Suppressor macrophage treated with lipopolysaccharide for 1 hour (primary cell): ENCODE measurements at places on chromosomes 4 and X.

DNA sequence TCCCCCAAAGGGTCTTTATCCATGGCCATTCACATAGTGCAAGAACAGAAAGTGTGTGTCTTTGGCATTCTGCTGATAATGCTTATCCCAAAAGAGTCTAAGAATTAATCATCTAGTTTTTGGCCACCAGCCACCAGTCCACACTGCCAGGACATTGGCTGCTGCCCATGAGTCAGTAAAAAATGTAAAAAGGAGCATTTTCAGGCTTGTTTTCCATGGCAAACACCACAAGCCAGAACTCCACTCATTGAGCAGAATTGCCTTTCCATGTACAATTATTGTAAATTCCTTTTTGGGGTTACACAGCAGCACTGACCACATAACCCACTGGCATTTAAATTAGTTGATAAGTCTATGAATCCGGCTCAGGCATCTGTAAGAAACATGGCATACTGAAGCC is 89.2 kb upstream of the PRDX4 start:
- no peak for DNase-seq

DNA sequence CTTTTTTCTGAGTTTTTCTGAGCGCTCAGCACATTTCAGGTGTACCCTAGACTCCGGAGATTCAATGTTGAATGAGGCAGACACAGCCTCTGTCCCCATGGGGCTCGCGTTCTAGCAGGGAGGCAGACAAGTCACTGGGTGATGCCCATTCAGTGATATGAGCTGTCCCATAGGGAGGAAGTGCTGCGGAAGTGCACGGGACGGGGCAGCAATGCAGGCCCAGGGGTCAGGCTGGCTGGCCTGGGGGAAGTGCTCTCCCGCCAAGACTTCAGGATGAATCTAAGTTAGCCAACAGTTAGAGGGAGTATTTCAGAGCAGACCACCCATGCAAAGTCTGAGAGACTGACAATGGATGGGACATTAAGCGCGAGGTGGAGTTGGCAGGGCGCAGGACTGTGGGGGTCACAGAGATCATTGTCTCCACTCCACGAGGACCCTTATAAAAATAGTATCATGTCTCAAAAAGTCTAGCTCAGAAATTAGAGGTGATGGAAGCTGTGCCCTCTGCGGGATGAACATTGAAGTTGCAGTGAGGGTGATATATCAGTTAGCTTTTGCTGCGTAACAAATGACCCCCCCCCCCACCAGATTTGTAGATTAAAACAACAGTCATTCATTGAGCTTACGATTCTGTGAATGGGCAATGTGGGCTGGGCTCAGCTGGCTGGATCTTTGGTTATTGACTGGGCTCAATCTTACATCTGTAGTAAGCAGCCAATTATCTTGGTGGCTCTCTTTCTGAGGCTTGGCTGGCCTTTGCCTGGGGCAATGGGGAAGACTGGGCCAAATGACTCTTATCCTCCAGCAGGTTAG is 16.4 kb downstream of the PSAPL1 start:
- no peak for DNase-seq

DNA sequence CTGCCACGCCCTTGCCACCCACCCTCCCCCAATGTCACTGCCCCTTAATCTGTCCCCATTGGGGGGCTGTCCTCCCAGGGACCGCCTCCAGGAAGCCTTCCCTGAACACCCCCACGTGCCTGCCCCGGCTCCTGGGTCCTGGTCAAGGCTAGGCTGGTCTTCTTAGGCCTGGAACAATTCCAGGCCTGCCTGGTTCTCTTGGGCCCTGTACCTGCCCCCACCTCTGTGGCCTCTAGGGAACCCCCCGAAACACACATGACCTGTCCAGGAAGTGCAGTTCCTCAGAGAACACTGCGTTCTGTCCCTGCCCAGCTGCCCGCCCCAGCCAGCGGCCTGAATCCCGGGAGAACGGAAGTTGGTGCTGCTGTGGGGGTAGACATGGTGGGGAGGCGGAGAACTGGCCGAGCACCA is 5.1 kb downstream of the MXD4 start:
- DNase-seq: no peak

DNA sequence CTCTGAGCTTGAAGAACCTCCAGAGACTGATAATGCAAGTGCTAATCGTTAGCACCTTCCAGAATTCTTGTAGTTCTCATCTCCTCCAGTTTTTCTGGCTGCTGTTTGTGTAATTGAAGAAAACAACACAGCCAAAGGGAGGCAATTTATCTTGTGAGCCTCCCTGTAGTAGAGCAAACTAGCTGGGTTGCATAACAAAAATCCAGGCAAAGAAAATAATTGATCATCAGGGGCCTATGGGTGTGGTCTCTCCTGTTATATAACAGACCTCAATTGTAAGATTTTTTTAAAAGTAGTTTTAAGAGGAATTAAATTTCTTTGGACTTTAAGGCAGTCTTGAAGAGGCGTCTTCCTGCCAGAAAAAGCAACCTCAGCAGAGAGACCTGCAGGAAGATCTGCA is 817.0 kb downstream of the CENPC start:
- DNase-seq: no peak

- no peak for DNase-seq
These were observed 707 bp downstream of the SLC9A6 start for GRCh38 chrX:135985973-135986310.

- DNase-seq: no peak
These were observed 760.2 kb downstream of the RAB28 start for GRCh38 chr4:12723849-12724447.

- DNase-seq: no peak
These were observed 30.4 kb downstream of the NHS start for GRCh38 chrX:17405225-17405969.

DNA sequence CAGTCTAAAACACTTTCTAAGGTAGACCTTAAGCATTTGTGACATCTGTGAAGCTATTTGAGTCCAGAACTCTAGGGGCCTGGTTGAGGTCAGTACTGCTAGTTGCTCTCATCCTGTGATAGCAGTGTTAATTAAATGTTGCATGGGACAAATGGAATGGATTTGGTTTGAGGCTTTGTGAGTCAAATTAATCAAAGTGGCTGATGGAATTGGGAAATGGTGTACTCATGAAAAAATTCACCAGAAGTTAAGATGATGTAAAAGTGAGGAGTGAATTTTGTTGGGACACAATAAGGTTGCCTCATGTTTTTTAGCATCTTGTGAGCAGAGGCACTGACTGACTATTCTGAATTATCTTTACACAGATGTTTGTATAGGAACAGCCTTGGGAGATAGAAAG is 99.2 kb upstream of the ARSJ start:
- no peak for DNase-seq

GRCh38 chr4:83019794-83020494 is 9.3 kb upstream of the LIN54 start:
- no peak for DNase-seq

DNA sequence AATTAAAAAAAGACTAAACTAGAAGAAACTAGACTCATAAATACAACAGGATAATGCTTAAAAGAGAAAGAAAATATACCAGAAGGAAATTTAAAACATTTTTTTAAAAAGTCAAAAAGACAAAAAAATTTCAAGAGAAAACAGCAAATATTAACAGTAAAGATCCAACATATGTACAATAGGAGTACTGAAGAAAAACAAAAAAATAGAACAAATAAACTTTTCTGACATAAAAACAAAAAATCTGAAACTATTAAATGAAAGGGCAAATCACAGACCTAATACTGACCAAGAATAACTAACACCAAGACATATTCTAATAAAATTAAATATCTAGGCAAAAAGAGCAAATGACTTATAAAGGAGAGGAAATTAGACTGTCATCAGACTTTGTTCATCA is 11.5 kb downstream of the DNAJB14 start:
- no peak for DNase-seq

DNA sequence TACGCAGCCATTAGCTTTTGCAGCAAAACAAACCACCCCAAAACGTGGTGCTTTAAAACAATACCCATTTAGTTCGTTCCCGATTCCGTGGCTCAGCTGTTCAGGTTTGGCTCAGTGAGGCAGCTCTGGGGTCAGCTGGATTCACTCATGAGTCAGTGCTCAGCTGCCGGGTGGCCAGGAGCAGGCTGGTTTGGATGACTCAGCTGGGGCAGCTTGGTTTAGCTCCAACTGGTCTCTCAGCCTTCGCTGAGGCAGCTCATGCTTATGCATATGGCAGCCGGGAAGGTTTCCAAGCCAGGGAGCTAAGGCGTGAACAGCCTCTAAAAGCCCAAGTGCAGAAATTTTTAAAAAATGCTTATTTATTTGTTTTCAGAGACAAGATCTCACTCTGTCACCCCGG is 13.3 kb upstream of the CD99 start:
- peak; percentile 71 for DNase-seq

DNA sequence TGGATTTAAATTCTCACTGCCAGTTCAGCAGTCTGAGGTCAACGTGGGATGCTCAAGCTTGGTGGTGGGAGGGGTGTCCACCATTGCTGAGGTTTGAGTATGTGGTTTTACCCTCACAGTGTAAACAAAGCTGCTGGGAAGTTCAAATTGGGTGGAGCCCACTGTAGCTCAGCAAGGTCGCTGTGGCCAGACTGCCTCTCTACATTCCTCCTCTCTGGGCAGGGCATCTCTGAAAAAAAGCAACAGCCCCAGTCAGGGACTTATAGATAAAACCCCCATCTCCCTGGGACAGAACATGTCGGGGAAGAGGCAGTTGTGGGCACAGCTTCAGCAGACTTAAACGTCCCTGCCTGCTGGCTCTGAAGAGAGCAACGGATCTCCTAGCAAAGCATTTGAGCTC is 14.9 kb upstream of the RRAGB start:
- no peak for DNase-seq

DNA sequence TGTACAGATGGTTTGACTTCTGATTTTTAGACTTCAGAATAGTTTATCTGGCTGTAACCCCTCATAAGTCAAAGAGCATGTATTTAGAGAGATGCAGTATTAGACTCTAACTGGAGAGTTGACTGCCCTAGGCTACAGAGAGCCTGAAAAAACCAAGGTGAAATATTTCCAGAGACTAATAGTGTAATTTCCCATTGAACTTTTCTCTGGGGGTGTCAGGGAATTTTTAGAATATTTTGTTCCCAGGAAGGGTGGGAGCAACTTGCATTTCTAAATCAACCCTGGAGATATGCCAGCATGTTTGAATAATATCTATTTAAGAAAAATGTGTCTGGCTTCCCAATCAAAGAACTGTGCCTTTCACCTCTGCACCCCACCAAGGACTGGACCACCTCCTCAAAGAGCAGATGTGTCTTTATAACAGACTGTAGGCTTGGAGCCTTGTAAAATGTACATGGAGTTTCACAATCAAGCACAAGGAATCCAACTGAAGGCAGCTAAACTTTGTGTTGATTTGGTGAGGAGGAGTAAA is 2.0 kb downstream of the ANXA3 start:
- no peak for DNase-seq

GRCh38 chr4:85039526-85039925 is 73.0 kb upstream of the WDFY3 start:
- DNase-seq: no peak

DNA sequence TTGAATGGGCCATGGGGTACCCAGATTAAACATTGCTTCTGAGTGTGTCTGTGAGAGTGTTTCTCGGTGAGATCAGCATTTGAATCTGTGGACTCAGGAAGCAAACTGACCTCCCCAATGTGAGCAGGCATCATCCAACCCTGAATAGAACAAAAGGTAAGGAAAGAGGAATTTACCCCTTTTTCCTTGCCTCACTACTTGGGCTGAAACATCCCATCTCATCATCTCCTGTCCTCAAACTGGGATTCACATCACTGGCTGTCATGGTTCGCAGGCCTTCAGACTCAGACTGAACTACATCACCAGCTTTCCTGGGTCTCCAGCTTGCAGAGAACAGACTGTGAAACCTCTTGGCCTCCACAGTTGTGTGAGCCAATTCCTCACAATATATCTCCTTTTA is 47.1 kb downstream of the TEC start:
- no peak for DNase-seq

GRCh38 chrX:68932611-68933010 is 103.8 kb downstream of the EFNB1 start:
- DNase-seq: no peak

DNA sequence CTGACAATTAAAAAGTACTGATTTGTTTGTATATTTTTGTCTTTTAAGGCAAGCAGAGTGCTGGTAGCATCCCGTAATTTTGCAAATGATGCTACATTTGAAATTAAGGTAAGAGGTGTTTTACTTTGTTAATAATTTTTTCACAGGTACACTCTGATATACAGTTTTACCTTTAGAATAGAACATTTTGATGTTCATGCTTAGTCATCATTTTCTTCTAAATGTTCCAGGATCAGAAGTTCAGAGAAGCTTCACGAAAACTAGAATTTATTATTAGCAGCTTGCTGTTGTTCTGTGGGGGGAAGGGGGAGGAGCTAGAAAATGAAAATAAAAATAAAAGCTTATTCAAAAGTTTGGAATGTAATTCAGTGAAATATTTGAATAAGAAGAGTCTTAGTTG is 5.5 kb downstream of the PDHA1 start:
- no peak for DNase-seq

DNA sequence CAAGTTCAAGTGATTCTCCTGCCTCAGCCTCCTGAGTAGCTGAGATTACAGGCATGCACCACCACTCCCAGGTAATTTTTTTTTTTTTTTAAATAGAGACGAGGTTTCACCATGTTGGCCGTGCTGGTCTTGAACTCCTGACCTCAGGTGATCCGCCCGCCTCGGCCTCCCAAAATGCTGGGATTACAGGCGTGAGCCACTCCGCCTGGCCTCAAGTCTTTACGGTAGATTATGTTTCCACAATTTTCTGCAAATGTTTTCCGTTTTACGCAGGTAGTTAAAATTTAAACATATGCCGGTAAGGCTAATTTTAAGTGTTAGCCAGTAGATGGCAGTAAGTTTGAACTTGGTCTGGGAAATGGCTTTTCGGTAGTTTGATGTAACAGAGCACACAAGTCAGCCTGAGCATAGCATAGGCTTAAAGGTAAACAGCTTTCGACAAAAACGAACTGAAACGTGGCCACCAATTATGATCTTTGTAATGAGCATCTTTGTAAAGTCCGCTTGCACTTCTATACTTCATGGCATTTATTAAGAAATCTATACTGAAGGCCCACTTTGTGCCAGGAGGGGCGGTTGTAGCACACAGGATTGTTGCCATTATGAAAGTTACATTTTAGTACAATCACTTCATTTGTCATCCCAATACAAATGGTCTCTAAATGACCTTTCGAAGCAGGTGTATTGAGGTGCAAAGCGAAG is 31.1 kb downstream of the CCKAR start:
- DNase-seq: peak; percentile 65

GRCh38 chr4:15427701-15428100 is at the start of gene C1QTNF7:
Gene C1QTNF7, plus strand, starts transcription at chr4:15428033. Its CDS starts 7,711 bp downstream, at chr4:15435744.
- no peak for DNase-seq

DNA sequence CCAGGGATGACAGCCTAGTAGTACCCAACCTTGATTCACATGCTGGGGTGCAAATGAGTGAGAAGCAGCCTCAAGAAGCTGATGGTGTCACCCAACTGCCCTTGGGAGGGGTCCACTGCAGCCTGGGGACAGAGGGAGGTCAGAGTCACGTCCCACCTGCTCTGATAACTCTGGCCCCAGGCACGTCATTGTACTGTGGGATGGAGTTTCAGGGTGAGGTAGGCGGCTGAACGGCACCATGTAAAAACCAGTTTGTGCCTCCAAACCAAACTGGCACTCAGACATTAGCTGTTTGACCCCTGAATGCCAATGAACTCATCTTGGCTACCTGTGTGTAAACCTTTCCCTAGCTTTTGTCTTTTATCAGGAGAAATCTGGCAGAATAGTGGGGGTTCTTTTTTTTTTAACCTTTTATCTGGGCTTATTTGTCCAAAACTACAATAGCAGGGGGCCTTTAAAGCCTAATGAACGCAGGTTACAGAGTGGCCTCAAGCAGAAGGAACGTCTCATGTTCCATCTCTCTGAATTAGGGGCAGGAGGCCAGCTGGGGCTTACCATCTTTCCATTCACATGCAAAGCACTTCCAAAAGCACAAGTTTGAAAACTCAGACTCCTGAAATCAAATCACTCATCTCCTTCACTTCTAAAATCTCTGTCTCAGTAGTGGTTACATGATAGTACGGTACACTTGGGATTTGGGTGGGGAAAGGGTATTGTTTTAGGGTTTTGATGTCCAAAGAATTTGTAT is 89.4 kb downstream of the IRF2 start:
- DNase-seq: no peak
